ENCODE measurements at places on chromosomes 4 and X.

GRCh38 chrX:45379236-45379635 is 178.6 kb upstream of the DIPK2B start:
- no peak for DNase-seq

- DNase-seq: no peak
Measured at GRCh38 chrX:106220177-106220576, 52.1 kb downstream of the PWWP3B start.

- DNase-seq: no peak
Measured at GRCh38 chrX:47751670-47752069, 85.0 kb upstream of the ZNF81 start.

DNA sequence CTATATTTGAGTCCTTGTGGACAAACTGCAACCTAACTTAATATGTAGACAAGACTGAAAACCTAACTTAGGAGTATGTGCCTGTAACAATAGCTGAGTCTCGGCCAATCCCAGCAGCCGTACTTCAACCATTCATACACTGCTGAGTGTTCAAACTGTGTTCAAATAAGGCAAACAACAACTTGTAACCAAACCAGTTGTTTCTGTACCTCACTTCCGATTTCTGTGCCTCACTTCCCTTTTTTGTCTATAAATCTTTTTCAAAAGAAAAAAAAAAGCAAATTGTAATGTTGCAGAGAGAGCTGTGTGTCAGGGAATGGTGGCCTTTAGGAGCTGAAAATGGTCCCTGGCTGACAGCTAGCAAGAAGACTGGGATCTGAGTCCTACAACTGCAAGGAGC is 46.0 kb downstream of the GEMIN8 start:
- no peak for DNase-seq
